ENCODE measurements at places on chromosomes 7 and 10.
A peak's percentile ranks its signal among the peaks of the same experiment; 100 is the strongest.

DNA sequence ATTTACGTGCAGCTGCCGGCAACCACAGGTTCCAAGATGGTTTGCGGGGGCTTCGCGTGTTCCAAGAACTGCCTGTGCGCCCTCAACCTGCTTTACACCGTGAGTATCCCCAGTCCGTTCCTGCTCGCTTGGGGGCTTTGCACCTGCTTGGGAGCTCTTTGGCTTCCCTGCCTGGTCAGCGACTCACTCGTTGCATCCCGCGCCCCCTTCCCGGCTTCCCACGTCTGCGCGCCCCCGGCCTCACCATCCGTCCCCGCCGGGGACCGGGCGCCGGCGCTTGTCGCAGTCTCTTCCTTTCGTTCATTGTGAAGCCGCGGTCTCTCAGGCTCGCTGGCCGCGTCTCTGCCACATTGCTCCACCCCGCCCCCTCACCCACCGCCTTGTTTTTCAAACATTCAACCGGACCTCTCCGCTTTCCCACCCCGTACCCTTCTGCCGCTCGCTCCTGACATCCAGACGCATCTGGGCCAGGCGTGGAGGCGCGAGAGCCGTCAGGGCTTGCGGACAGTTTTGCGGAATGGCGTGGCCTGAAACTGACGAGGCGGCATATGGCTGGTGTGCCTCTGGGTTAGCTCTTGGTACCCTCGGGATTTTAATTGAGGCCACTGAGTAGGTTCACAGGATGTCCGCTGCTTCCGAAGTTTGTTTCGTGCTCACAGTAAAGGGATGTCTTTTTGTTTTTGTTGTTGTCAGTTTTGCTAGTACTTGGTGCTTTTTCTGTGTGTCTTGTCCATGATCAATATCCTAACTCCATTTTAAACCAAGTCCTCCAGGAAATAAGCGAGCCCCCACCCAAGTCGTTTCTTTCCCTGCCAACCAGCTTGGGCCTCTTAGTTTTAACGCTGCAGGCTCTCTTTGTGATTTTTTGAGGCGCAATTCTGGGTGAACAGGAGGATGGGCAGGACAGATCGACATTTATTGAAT, 639 bp downstream of the TSPAN13 start:
- DNase-seq = no peak

GRCh38 chr10:28935061-28935460, 257.7 kb downstream of the BAMBI start:
- DNase-seq = no peak

DNA sequence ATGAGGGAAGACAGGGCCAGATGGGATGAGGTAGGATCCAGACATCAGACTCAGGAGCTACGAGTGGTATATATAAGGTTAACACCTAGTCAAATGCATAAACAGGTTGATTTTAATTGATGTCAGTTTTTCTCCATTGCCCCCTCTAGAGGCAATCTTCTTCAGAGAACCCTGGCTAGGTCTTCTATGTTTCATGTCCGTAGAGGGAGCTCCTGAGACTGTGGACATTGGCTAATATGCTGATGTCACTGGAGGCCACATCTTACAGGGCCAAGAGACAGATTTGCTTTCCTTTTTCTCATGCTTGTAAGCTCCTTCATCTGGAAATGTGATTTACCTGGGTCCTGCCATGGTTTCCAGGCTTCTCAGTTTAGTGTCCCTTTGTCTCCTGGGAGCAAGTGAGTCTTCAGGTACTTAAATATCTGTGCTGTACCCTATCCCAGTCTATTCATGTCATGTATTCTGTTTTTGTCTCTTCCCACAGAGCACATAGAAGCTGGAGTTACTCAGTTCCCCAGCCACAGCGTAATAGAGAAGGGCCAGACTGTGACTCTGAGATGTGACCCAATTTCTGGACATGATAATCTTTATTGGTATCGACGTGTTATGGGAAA, 161.6 kb upstream of the PRSS1 start:
- peak; percentile 80 for DNase-seq

- DNase-seq = no peak
These were observed 122.5 kb upstream of the SAMD8 start for GRCh38 chr10:74988832-74989561.

DNA sequence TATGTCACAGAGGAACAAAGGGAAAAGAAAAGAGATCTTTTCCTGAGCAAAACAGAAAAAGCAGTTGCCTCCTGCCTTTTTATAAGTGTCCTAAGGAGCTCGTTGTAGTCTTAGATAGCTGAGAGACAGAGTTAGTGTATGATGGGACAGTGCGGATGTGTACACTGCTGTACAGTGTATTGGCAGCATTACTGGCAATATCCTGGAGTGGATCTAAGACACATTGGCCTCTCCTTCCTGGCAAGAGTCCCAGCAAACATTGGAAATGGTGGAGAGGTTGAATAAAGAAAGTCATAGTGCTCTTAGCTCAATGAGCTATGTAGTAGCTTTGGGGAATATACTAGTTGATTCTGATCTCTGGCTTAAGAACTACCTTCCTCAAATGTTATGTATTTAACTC, 22.7 kb downstream of the GARS1 start:
- no peak for DNase-seq

GRCh38 chr7:55485501-55486191, 86.7 kb downstream of the VOPP1 start:
- DNase-seq = no peak

DNA sequence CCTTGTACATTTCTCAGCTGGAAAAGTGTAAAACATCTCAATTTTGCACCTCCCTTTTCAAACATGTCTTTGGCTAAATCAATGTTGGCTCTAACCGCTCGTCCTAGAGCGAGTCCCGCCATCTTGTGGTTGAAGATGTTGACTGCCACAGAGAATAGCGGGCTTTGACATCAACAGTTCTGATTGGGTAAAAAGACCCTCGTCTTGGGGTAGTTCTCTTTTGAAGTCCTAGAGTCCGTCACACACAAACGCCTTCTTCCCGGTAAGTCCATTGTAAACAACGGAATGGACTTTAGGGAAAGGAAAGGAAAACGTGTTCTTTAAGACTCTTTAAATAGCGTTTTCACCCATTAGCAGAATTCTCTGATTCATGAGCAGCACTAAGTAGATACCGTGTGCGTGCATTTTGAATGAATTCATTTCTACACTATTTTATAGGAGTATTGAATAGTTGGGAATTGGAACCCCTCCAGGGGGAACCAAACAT, 452 bp upstream of the RPP30 start:
- DNase-seq = peak; percentile 79

- no peak for DNase-seq
These were observed 1.1 kb downstream of the ZNF777 start for GRCh38 chr7:149459540-149460452.

DNA sequence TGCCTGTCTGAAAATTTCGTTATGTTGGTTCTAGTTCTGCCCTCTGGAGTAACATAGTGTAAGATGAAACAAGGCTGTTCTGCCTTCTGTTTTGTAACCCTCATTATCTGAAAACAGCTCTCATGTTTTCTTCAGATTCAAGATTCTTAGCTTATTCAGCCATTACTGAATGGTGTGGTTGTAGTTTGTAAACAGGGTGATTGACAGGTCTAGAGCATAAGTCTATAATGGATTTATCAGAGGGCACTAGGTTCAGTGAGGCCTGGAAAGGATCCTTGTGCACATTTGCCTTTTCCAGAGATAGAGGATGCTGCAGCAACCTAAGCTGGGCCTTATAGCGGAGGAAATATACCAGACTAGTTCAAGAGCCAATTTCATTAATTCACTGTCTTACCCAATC, 6.1 kb downstream of the ZNF398 start:
- DNase-seq = no peak

DNA sequence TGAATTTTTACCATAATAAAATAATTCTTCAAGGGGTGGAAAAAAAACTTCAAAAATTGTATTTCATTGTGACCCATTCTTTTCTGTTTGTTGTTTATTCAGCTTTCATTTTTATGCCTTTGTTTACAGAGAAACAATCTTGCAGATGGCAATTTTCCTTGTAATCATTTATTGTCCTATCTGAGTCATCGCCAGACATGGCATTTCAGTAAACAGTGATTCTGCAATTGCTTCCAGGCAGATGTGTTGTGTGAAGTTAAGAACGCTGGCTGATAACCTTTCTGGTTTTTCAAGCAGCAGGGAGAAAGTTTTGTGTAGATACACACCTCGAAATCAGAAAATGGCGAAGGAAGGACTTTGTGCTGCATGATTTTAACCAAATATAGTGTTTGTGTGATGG, 80.7 kb upstream of the RPA3 start:
- DNase-seq = no peak

All from Kasumi-1 (cell line).